ENCODE measurements at places on chromosomes 12 and 14.

DNA sequence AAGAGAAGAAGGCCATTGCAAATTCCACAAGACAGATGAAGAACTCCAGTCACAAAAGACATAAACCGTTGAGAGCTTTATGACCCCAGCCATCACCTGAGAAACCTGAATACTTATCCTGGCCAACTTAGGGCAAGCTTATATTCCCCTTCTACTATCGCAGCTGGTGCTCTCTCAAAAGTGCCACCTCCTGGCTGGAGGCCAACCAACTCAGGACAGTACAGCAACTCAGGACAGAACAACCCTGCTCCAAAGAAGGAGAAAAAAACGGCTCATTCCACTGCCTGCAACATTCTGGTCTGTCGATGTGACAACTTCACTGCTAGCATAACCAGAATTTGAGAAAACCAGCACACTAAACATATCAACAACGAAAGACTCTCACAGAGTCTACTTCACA lies 9.7 kb upstream of the KRT6B start:
- no peak for DNase-seq

GRCh38 chr12:51827925-51828818 lies 20.3 kb downstream of the FIGNL2 start:
- DNase-seq = no peak

DNA sequence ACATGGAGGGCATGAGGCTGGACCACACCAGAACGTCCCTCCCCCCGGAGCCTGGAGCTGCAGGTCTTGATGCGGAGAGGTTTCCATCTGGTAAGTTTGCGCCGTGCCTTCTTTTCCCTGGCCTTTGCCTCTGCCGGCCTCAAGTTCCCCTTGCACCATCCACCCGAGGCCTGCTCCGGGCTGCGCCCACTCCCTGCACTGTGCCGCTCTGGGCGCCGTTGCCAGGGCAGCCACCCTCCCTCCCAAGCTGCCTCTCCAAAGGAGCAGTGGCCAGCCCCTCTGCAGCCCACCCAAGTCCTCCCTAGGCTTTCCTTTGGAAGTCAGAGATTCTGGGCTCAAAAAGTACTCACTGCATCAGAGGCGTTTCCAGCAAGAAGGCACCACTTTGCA lies 46.2 kb upstream of the MEG3 start:
- no peak for DNase-seq

DNA sequence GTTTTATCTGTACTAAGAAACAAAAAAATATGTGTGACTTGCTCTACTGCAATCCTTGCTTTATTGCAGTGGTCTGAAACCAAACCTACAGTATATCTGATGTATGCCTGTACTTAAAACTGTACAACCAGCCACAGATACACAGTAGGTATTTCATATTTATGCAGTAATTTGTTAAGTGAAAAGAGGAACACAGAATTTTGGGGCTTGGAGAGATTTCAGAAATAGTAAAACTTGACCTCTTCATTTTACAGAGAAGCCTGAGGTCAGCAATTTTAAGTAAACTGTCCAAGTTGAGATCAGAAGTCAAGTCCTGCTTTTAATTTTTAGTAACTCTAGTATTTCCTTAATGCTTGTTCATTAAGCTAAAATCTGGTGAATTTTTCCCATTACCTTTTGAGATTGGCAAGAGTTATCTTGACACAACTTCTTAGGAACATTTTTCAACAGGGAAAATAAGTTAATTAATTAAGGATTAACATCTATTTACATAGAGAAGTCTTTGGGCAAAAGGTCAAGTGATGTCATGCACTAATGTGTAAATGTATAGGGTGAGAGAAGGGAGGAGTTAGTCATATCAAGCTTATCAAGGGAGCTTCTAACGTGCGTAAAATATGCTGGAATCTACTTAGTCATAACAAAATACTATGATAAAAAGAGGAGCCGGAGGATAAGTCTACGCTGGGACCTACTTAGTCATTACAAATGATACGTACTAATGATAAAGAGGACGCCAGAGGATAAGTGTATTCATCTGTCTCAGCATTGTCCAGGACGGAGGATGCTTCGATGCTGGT lies 66.0 kb upstream of the GTF2A1 start:
- DNase-seq = no peak

- no peak for DNase-seq
Measured at GRCh38 chr14:93591506-93591905, 160.8 kb downstream of the UNC79 start.

GRCh38 chr12:100724071-100724470 lies 70.5 kb upstream of the ANO4 start:
- DNase-seq = no peak

- DNase-seq = no peak
Measured at GRCh38 chr14:75648066-75648838, 12.4 kb downstream of the ERG28 start.
